ENCODE measurements at places on chromosomes 5 and 9. TPM values are rescaled to one million over a fixed set of nuclear protein-coding genes. Genes with fewer than 3 reads are reported as not detected.

Gene MYO10
- not detected for total RNA-seq

DNA sequence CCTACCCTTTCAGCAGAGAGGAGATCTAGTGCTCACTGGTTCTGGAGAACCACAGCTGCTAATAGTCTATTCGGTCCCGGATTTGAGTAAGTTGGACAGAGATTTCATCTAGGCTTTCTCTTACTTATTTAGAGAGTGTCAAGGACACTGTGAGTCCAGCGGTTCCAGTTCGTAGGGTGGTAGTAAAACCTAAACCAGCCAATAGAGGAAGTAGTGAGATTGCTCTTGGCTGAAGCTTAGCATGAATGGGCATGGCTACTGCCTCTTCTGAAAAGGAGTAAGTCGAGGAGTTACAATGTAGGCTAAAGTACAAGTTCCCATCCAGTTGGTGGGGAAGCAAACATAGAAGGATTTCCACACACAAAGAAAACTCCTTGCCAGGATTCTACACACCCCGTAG is 109.6 kb upstream of the MOCS2 start:
- no peak for DNase-seq
- H3K27ac ChIP-seq, result no peak overlapping the region
- no peaks in the 10 kb centered on the region for H3K27me3 ChIP-seq
- no peaks in the 10 kb centered on the region for H3K4me1 ChIP-seq

Gene CCDC107
- total RNA-seq, result 10.2 TPM

- H3K27me3 ChIP-seq, result no peaks in the 10 kb centered on the region
- no peak overlapping the region for H3K4me3 ChIP-seq
- H3K36me3 ChIP-seq, result no peaks in the 10 kb centered on the region
- H3K27ac ChIP-seq, result no peak overlapping the region
- no peaks in the 10 kb centered on the region for H3K4me1 ChIP-seq
- no peak for DNase-seq
Observed at GRCh38 chr5:61082516-61083280, 79.6 kb downstream of the SMIM15 start.

DNA sequence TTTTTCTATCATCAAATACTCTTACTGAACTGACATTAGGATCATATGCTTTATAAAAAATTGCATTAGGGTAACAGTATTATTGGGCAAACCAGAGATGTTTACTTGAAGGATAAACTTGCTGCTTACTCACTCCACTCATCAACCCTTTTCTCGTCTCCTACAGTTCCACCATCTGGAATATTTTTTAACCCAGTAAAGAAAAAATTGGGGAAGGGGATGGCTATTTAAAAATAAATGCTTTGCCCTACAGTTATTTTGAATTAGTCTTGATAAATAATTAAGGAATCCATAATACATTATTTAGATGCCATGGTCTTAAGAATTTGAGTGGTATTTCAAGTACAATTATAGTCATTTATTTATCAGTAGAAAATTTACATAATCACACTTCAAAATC is 225.8 kb downstream of the MEF2C start:
- no peaks in the 10 kb centered on the region for H3K36me3 ChIP-seq
- H3K4me1 ChIP-seq, result peaks cover 16% of the 10 kb centered on the region

- H3K36me3 ChIP-seq, result no peaks in the 10 kb centered on the region
- no peaks in the 10 kb centered on the region for H3K27me3 ChIP-seq
- no peak for DNase-seq
Observed at GRCh38 chr5:15885156-15885555, 294.4 kb downstream of the MARCHF11 start.

GRCh38 chr9:117715411-117715989 is 11.3 kb downstream of the TLR4 start:
- no peaks in the 10 kb centered on the region for H3K4me1 ChIP-seq
- H3K27me3 ChIP-seq, result no peaks in the 10 kb centered on the region
- no peaks in the 10 kb centered on the region for H3K36me3 ChIP-seq
- no peak for DNase-seq
- H3K27ac ChIP-seq, result no peak overlapping the region

Gene LHX3
- 0.11 TPM for total RNA-seq

- no peak for DNase-seq
- no peaks in the 10 kb centered on the region for H3K4me1 ChIP-seq
- H3K36me3 ChIP-seq, result no peaks in the 10 kb centered on the region
- no peak overlapping the region for H3K27ac ChIP-seq
- peaks cover 5% of the 10 kb centered on the region for H3K27me3 ChIP-seq
Observed at GRCh38 chr5:57932761-57933160, 450.1 kb upstream of the ACTBL2 start.

All from CD4-positive, alpha-beta T cell (primary cell).